GM12864 (cell line): ENCODE measurements at places on chromosomes 7 and 10.

- no peak for DNase-seq
Measured at GRCh38 chr7:28908775-28909174, 49.4 kb downstream of the TRIL start.

DNA sequence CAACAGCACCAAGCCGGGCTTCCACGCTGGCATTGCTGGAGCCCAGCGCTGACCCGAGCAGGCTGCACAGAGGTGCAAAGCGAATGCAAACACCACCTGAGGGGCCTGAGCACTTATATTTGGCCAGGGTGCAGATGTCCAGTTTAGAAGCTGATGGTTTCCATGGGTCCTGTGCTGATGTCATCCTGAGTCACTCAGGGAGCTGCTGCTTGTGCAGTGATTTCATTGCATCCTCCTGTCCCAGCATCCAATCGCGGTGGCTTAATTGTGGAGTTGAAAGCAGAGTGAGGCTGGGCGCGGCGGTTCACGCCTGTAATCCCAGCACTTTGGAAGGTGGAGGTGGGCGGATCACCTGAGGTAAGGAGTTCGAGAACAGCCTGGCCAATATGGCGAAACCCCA, 410.2 kb upstream of the KLF6 start:
- DNase-seq, result no peak

GRCh38 chr10:30630571-30630970, 1.0 kb upstream of the LYZL2 start:
- no peak for DNase-seq

DNA sequence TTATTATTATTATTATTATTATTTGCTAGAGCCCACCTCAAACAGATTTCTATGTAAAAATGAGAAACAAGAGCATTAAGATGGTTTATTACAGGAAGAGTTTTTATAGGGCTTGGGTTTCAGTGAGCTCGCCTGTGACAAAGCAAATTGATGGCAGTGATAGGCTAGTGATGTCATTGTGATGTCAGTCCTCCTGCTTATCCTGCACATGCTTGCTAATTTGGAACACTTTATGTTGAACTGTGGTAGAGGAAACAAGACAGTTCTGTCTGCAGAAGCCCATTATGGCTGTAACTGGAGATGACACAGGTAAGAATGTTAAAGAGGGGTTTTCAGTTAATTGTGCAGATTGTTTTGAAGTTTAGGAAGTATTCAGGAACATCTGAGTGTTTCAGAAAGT, 68.3 kb downstream of the CREM start:
- DNase-seq, result no peak

- DNase-seq, result no peak
Measured at GRCh38 chr7:102320601-102321350, 34.1 kb downstream of the SH2B2 start.
